Activated naive CD4-positive, alpha-beta T cell treated with anti-CD3 and anti-CD28 coated beads, Interleukin-2, amount 10 ng/mL, durations not matched to agents 7 days and 5 days (primary cell): ENCODE measurements at places on chromosomes 16 and 17.

- DNase-seq: no peak
These were observed 163.8 kb downstream of the RPTOR start for GRCh38 chr17:80708480-80708879.

DNA sequence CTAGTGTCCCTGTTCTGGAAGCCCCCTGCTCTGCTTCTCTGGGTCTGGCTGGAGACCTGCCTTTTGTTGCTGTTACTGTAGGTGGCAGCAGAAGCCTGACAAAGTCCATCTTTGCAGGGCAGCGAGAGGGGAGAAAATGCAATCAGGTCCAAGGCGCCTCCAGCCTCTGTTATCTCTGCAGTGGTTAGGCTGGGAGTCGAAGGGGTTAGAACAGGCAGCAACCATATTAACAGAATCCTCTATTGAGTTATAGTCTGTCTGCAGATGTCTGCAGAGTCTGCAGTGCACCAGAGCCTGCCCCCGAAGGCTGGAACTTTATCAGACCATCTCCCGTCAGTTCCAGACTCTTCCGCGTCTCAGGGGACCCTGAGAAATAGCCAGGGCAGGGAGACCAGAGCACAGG, 404.9 kb upstream of the EEF2KMT start:
- no peak for DNase-seq

- DNase-seq: peak; percentile 45
These were observed 43.6 kb upstream of the HAPSTR1 start for GRCh38 chr16:9047689-9048301.

GRCh38 chr16:66334853-66335574, 31.5 kb upstream of the CDH5 start:
- DNase-seq: no peak

DNA sequence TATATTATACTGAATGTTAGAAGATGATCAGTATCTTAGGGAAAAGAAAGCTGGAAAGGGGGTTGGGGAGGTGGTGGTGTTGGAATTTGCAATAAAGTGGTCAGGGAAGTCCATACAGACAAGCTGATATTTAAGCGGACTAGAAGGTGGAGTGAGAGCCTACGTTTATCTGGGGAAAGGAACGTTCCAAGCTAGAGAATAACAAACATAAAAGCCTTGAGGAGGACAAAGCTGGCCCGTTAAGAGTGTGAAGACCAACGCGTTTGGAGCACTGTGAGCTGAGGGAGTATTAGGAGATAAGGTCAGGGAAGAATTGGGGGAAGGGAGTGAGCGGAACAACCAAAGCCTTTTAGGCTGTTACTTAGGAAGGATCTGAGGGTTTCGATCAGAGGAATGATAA, 1.4 kb downstream of the DDX42 start:
- DNase-seq: no peak
